ENCODE measurements at places on chromosomes 2 and 18.

GRCh38 chr2:182522405-182522896 is 95.6 kb upstream of the PDE1A start:
- DNase-seq: no peak

- DNase-seq: no peak
These were observed 14.5 kb downstream of the OSBPL6 start for GRCh38 chr2:178208817-178209216.

DNA sequence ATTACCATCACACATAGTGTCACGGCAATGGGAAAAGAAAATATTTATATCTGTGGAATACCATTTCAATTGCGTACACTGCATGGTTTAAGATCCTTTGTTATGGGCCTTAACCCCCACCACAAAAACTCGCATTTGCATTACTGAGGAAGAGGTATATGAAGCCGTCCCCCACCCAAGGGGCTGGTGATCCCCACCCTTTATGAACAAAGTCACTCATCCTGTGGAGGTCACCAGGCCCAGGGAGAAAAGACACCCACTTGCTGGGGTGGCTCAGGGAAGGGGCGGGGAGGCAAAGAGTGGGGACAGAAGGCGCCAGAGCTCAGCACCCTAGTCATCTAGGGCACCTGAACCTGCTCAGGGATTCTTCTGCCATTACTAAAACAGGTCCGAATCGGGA is 133.8 kb downstream of the ZNF516 start:
- DNase-seq: no peak

GRCh38 chr2:239846789-239847676 is 178.1 kb downstream of the NDUFA10 start:
- DNase-seq: no peak

DNA sequence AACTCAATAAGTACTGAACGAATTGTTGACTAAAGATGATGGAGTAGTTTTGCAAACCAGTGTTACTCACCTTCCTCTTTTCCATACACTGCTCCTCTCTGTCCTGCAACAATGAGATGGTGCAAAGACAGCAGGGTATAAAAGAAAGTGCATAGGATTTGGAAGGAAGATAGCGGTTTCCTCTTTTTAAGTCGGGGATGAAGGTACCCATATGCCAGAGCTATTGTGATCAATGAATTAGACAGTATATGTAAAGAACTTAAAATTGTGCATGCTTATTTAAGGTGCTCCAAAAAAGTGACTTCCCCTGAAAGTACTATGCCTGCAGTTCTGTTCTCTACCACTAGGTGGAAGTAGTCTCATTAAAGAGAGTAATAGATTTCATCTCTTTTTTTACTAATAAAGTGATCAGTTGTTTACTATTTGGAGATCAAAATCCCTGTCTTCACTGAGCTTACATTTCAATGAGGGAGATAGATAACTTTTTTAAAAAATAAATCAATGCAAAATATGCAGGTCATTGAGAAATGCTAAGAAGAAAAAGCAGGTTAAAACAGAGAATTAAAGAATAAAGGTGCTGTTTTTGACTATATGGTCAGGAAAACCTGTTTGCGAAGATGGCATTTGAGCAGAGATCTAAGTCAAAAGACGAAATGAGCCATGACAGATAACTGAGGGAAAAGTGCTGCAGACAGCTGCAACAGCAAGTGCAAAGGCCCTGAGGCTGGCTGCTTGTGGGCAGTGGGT is 339.7 kb upstream of the SLC14A2 start:
- peak; percentile 77 for DNase-seq

All from trophoblast cell (in vitro differentiated cells and primary cell).